Dermis blood vessel endothelial cell (primary cell): ENCODE measurements at places on chromosomes 7 and 10. TPM values are rescaled to one million over a fixed set of nuclear protein-coding genes. Genes with fewer than 3 reads are reported as not detected.

The CELF2 gene
- 10.2 and 18.5 TPM in 2 replicates for total RNA-seq

The LAMB4 gene
- 0.17 and 0.23 TPM in 2 replicates for total RNA-seq

The C10orf90 gene
- total RNA-seq = not detected in 2 replicates

The CDHR3 gene
- total RNA-seq = 0.51 and 0.84 TPM in 2 replicates

The EBLN1 gene
- not detected in 2 replicates for total RNA-seq

The WNT8B gene
- not detected in 2 replicates for total RNA-seq

The AOAH gene
- total RNA-seq = 0.09 TPM in 1 of 2 replicates, not detected in the other

The OR6B1 gene
- total RNA-seq = not detected in 2 replicates

The FZD8 gene
- total RNA-seq = 25.6 and 30.5 TPM in 2 replicates

The DRGX gene
- total RNA-seq = not detected in 2 replicates

The ENTPD7 gene
- total RNA-seq = 23.0 and 25.2 TPM in 2 replicates

The NUTM2E gene
- not detected in 2 replicates for total RNA-seq

The MEIG1 gene
- not detected in 2 replicates for total RNA-seq

The HOXA1 gene
- 0.68 and 0.84 TPM in 2 replicates for total RNA-seq

The NMT2 gene
- 40.6 and 70.3 TPM in 2 replicates for total RNA-seq

The GHITM gene
- total RNA-seq = 192 and 193 TPM in 2 replicates

The TRPV5 gene
- total RNA-seq = not detected in 2 replicates

The FKBP14 gene
- 15.5 and 18.2 TPM in 2 replicates for total RNA-seq

The CH25H gene
- total RNA-seq = 3.1 and 3.8 TPM in 2 replicates

The ACSM6 gene
- total RNA-seq = not detected in 2 replicates

The MPP7 gene
- total RNA-seq = 6.8 and 16.3 TPM in 2 replicates

The ABCA13 gene
- under 0.01 TPM in 1 of 2 replicates, not detected in the other for total RNA-seq

The BNIP3 gene
- total RNA-seq = 92.8 and 95.6 TPM in 2 replicates
